ENCODE measurements at places on chromosomes 13 and 19. TPM values are rescaled to one million over a fixed set of nuclear protein-coding genes. Genes with fewer than 3 reads are reported as not detected.

The TMC4 gene
- total RNA-seq: 175 TPM

DNA sequence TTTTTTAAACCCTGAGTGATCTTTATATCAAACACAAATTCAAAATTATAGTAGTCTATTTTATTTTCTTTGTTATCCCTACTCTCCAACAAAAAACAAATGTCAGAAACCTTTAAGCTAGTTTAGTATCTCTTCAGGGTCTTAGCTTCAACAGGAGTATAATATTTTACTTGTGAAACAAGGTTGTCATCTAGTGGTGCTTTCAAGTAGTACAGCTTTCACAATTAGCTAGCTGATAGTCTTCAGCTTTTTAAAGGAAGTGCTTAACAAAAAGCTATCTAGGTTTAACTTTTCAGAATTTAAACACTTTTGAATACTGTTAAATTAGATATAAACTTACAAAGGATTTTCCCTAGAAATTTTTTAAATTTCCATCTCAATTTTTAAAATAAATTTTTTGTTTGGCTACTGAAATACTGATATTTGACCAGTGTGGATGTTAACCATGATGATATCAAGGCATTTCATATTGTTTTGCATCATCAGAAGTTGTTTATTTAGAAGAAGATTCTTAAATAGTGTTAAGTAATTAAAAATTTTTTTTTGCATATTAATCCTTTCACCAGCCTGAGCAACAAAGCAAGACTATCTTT is 34.2 kb downstream of the TDRD3 start:
- DNase-seq: peak; percentile 63

DNA sequence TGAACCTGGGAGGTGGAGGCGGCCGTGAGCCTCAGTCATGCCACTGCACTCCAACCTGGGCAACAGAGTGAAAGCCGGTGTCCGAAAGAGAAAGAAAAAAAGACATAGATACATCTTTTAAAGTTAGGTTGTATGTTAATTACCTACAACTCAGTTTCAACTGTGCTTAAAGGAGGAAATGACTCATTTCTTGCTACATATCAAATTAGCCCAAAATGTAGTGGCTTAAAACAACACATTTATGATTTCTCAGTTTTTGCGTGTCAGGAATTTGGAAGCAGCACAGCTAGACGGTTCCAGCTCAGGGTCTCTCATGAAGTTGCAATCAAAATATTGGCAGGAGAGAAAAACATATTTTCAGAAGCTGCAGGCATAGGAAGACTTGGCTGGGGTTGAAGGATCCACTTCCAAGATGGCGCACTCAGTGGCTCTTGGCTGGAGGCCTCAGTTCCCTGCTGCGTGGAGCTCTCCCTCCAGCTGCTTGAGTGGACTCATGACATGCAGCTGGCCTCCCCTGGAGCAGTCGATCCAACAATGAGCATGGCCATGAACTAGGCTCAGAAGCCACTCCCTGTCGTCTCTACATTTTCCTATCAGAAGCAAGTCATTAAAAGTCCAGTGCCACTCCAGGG is 7.1 kb downstream of the LDLR start:
- peak; percentile 58 for DNase-seq

GRCh38 chr19:10408511-10409283 is 5.4 kb upstream of the CDC37 start:
- DNase-seq: no peak
